Femur (tissue), 1 donor: ENCODE measurements at places on chromosomes 5 and 9.

DNA sequence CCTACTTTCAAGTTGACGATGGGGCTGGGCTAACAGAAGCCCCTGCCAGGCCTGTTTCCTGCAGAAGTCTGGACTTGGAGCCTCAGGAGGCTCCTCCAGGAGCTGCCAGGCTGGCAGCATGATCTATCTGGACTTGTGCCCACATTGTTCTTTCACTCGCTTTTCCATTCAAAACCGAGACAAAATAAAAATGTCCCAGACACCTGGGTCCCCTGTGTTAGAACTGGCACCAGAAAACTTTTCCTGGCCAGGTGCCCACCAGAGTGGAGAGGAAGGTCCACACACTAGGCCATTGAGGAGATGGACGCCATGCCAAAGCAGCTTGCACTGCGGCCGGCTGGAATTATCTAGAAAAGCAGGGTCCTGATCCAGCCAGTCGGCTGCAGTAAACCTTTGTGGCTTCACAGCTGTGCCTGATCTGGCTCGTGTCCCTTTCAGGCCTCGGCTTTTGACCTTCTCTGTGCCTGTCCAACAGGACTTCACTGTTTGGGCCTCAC is 78.2 kb downstream of the GCNT1 start:
- DNase-seq, result peak; percentile 74

DNA sequence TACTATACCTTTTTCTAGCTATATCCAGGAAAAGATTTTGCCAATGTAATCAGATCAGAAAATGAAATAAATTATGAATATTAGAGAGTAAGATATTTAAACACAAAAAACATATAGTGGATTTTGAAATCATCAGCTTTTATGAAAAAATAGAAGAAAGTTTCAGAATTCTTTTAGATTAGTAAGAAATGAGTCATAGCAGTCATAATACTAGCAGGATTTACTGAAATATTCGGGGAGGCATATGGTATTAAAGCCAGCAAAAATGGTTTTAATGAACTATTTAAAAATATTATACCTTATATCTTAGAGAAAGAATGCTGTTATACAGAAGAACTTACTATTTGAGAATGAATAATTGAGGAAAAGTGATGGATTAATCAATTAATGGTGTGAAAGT is 303.6 kb upstream of the NUDT12 start:
- DNase-seq, result no peak

GRCh38 chr5:86757824-86758223 is 140.1 kb downstream of the COX7C start:
- no peak for DNase-seq

- no peak for DNase-seq
Observed at GRCh38 chr9:95574176-95574575, 57.4 kb upstream of the PTCH1 start.

- peak; percentile 87 for DNase-seq
Observed at GRCh38 chr9:91949946-91950664, at the start of gene ROR2. TSS of gene ROR2 (minus strand) at chr9:91950228.

DNA sequence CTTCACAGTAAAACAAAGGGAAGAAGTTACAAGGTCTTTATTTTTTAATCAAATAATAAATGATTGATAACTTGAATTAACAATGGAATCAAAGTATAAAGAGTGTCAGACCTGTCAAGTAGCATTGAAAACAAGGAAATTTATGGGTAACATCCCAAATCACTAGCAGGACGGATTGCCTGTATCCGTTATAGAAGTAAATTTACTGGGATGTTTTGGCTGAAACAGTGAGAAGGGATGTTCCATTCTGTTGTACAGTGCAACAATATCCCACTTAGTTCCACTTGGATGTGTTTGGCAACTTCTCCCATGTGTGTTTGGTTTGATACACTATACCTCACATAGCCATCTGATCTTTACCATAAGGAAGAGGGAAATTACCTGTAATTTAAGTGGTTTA is 421.0 kb upstream of the CHD1 start:
- DNase-seq, result no peak

- no peak for DNase-seq
Observed at GRCh38 chr5:115229606-115230005, 33.1 kb downstream of the PGGT1B start.

DNA sequence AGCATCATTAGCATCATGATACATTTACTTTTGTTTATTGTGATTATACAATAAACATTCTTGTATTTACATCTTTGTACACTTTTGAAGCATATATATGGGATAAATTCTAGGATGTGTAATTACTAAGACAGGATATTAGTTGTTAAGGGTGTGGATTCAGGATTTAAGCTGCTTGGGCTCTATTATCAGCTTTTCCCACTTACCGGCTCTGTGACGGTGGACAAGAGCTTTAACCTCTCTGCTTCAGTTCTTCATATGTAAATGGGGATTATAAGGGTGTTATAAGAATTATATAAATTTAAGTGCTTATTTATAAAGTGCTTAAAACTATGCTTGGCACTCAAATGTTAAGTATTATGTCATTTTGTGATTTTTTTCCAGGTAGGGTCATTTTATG is 131.1 kb downstream of the FER start:
- no peak for DNase-seq

DNA sequence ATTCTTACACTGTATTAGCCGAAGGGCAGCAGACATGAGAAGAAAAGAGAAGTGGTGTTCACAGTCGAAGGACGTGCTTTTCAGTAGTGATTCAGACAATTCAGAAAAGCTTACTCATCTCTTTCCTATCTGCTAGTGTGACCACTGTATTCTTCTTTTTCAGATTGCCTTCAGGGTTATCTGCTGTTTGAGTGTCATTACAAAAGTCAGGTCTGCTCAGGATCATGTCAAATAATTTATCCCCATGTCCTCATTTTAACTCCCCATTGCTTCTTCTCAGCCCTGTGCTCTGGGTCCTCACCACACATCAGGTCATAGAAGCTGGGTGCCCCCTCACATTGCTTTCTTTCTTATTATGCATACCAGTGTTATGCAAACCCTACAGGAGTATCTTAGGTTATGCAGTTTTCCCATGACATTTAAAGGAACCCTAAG is 394.0 kb downstream of the CETN3 start:
- no peak for DNase-seq

DNA sequence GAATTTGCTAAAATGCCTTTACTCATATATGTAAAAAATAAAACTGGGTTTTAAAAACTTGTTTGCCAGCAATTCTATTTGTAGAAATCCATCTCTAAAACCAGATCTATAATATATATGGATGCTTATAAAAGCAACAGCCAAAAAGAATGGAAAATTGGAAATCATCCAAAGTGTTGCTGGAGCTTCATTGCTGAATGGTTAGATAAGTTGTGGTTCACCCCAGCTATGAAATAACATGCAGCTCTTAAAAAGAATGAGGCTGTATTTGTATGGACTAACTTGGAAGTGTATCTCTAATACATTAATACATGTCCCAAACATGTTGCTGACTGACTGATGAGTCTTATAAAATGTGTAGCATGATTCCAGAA is 76.2 kb downstream of the STK10 start:
- DNase-seq, result no peak

- DNase-seq, result peak; percentile 67
Observed at GRCh38 chr9:135343837-135344522, 135.6 kb upstream of the PPP1R26 start.

GRCh38 chr9:33800886-33801285 is 5.5 kb downstream of the PRSS3 start:
- DNase-seq, result no peak

DNA sequence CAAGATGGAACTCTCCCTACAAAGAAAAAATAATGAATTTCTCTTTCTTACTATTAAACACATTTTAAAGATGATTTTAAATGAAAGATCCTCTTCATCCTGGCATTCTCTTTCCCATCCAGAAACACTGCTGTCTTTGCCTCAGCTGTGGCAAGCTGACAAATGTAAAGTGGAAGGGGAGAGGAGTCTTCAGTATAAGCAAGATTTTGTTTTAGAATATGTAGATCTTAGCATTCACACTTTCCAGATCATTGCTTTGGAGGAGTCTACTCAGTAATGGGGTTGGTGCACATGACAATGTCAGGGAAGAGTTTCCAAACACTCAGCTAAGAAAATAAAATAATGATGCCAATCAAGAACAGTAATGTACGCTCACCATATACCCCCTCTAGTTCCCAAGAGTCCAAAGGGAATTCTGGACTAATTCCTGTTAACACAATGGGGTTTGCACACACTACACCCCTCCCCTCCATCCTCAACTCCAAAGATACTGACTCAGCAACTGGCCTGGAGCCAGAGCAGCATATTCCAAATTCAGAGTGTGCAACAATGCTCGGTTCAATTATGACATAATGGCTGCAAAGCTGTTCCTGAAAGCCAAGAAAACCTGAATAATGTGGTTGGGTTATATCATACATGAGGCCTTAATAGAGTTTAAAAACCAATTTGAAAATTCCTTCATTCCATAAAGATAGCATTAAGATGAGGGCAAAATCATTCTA is 4.6 kb downstream of the C5orf63 start:
- peak; percentile 32 for DNase-seq

DNA sequence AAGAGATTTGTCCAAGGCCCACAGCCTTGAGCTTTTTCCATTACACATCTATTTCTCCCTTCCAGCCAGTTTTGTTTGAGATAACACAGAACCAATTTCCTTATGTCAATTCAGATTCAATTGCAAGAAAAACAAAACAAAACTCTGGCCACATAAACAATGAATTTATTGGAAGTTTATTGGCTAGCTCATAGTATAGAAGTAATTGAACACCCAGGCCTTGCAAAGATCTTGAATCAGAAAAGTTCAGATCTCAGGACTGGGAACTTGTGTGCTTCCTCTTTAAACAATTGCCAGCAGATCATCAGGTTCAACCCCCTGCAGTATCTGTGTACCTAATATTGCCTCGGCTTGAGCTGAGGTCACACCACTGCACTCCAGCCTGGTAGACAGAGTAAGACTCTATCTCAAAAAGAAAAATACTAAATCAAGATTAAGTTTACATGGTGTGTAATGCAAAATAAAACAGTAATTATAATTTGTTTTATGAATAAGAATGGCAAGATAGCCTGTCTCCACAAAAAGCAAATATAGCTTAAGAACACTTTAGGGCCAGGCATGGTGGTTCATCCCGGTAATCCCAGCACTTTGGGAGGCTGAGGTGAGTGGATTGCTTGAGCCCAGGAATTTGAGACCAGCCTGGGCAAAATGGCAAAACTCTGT is 4.1 kb upstream of the ZCCHC10 start:
- DNase-seq, result no peak
